Dermis blood vessel endothelial cell (primary cell): ENCODE measurements at places on chromosomes 1 and 21. TPM values are rescaled to one million over a fixed set of nuclear protein-coding genes. Genes with fewer than 3 reads are reported as not detected.
A peak's percentile ranks its signal among the peaks of the same experiment; 100 is the strongest.

Gene PLPPR5
- not detected in 2 replicates for total RNA-seq

Gene HFM1
- 0.14 and 0.51 TPM in 2 replicates for total RNA-seq

Gene C1QC
- total RNA-seq = not detected in 2 replicates

GRCh38 chr1:9705337-9706093 is 54.0 kb downstream of the PIK3CD start:
- DNase-seq = no peak

- peak; percentile 44 for DNase-seq
These were observed 1.7 kb downstream of the RLF start for GRCh38 chr1:40162753-40163441.

Gene SFT2D2
- total RNA-seq = 45.8 and 70.7 TPM in 2 replicates

- no peak for DNase-seq
These were observed 324.9 kb upstream of the ST6GALNAC5 start for GRCh38 chr1:76542359-76542758.

DNA sequence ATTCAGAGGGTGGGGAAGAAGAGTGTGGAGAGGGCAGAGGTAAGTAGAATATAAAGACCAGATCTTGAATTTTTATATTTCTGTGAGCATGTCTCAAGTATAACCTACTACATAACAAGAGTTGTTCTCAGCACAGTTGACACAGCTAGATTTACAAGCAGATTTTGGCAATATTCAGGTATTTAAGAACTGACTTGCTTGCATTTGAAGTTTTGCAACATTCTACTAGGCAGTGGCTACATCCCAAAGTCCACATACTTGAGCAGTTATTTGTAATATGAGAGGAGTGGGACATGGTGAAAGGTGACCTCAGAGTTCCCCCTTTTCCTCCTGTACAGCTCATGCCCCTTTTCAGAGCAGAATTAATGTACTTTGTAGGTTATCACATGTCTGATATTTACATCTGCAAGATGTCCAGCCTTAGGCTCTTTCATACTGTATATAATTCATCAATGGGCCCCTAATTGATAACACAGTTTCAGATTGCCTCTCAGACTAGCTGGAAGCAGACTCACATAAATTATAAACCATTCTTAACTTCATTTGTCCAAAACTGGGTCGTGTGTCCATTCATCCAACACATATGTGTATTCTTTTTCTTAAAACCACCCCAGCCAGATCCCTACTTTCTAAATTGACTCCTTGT is 136.7 kb upstream of the RAVER2 start:
- DNase-seq = no peak

Gene NRAS
- total RNA-seq = 77.9 and 96.6 TPM in 2 replicates

Gene PM20D1
- 0.05 TPM in 1 of 2 replicates, not detected in the other for total RNA-seq

Gene PCSK9
- total RNA-seq = 0.70 TPM in 1 of 2 replicates, not detected in the other

GRCh38 chr1:230306169-230306568 is 120.0 kb downstream of the PGBD5 start:
- DNase-seq = no peak
